Gastroesophageal sphincter (tissue), 4 donors: ENCODE measurements at places on chromosomes 3 and 15.

GRCh38 chr3:150255826-150256225 is 152.3 kb upstream of the TSC22D2 start:
- H3K27ac ChIP-seq, result peak overlapping the region; percentile 25
- no peaks in the 10 kb centered on the region for H3K27me3 ChIP-seq
- H3K36me3 ChIP-seq, result no peaks in the 10 kb centered on the region
- no peak for ATAC-seq
- H3K4me3 ChIP-seq, result no peak overlapping the region

GRCh38 chr15:70061696-70062270 is 35.9 kb downstream of the TLE3 start:
- no peak overlapping the region for H3K4me3 ChIP-seq
- no peaks in the 10 kb centered on the region for H3K27me3 ChIP-seq
- no peak overlapping the region for H3K27ac ChIP-seq
- ATAC-seq, result no peak
- peaks cover 7% of the 10 kb centered on the region for H3K4me1 ChIP-seq
- peaks cover 85% of the 10 kb centered on the region for H3K36me3 ChIP-seq

DNA sequence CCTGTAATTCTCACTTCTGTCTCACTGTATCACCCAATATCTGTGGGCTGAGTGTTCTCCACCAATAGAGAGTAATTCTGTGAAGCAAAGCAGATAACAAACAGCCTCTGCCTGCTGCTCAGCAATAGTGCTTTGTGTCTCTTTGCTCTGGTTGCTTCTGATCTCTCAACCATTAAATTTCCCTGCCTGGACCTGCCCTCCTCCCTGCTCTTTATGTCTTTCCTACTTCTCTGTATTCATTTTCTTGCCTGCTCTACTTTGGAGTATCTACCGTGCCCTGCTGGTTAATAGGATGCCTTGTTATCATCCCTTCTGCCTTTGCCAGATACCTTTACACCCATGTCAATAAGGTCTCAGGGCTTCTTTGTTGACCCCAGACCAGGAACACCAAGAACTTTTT is 102.9 kb upstream of the CGNL1 start:
- no peaks in the 10 kb centered on the region for H3K4me1 ChIP-seq
- peaks cover 63% of the 10 kb centered on the region for H3K36me3 ChIP-seq
- no peaks in the 10 kb centered on the region for H3K27me3 ChIP-seq
- no peak for ATAC-seq
- H3K4me3 ChIP-seq, result no peak overlapping the region
- no peak overlapping the region for H3K27ac ChIP-seq

DNA sequence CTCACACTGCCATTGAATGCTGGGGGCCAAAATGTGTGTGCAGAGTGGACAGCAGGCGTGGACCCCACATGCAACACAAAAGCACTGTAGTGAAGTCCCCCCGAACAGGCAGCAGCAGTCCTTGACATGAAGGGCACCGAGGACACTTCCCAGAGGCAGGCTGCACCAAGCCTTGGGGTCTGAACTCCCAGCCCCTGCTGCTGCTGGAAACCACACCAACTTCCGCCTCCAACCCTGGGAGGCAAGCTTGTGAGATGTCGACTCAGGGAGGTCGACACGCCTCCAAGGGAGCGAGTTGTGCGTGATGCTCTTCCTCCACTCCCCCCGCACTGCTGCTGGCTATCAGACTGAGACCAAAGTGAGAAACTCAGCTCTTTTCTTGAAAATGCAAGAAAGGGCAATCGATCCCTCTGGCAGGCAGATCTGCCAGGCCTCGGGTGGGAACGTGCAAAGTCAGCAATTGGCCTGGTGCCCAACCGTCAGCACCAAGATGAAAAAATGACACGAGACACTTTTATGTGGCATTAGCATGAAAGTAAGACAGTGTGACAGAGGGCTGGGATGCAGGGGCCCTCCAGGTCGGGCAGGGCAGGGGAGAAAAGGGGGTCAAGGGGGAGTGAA is 43.6 kb downstream of the WHAMM start:
- H3K27me3 ChIP-seq, result no peaks in the 10 kb centered on the region
- H3K36me3 ChIP-seq, result no peaks in the 10 kb centered on the region
- no peak overlapping the region for H3K27ac ChIP-seq
- ATAC-seq, result no peak
- no peaks in the 10 kb centered on the region for H3K4me1 ChIP-seq
- no peak overlapping the region for H3K4me3 ChIP-seq

- H3K36me3 ChIP-seq, result peaks cover 60% of the 10 kb centered on the region
- ATAC-seq, result no peak
- H3K27ac ChIP-seq, result peak overlapping the region; percentile 82
- H3K4me3 ChIP-seq, result no peak overlapping the region
- peaks cover 6% of the 10 kb centered on the region for H3K4me1 ChIP-seq
Measured at GRCh38 chr15:89121414-89121813, 33.2 kb downstream of the ABHD2 start.

DNA sequence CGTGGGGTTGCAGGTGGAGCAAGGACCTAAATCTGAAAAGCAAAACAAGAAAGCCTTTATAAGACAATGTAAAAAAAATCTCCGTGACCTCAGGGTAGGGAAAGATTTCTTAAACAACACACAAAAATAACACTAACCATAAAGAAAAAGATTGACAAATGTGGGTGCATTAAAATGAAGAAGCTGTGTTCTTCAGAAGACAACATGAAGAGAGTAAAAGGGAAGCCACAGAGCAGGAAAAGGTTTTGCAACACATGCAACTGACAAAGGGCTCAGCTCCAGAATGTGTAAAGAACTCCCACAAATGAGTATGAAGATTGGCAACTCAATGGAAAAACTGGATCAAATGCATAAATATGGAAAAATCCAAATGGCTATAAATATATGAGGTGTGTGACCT is 74.2 kb downstream of the MAGEF1 start:
- no peak overlapping the region for H3K4me3 ChIP-seq
- H3K27me3 ChIP-seq, result peaks cover 25% of the 10 kb centered on the region
- H3K4me1 ChIP-seq, result no peaks in the 10 kb centered on the region
- ATAC-seq, result no peak

DNA sequence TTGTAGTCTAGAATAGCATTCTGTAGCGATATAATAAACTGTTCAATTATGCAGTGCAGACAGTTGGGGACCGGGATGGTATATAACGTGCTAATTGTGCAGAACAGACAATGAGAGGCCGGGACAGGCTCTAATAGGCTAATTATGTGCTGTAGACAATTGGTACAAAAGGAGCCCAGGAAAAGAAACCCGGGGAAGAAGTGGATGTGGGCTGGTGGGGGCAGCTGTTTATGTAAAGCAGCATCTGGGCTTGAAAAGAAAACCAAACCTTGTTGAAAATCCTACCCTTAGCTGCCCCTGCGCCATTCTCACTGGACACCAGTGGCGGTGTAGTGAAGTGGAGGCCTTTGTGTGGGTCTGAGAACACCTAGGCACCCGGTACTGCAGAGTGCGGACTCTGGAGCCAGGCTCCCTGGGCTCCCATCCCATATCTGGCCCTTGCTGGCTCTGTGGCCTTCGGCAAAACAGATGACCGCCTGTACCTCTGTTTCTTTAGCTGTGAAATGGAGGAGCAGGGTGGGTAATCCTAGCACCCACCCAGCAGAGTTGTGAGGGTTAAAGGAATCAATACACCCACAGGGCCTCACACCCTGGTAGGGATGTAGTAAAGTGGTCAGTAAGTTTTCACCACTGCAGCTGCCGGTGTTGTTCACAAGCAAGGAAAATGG is 51.5 kb downstream of the CMTM6 start:
- no peak overlapping the region for H3K4me3 ChIP-seq
- peaks cover 8% of the 10 kb centered on the region for H3K36me3 ChIP-seq
- peaks cover 5% of the 10 kb centered on the region for H3K4me1 ChIP-seq
- ATAC-seq, result no peak
- H3K27me3 ChIP-seq, result no peaks in the 10 kb centered on the region

- no peak overlapping the region for H3K4me3 ChIP-seq
- H3K36me3 ChIP-seq, result no peaks in the 10 kb centered on the region
- H3K27me3 ChIP-seq, result no peaks in the 10 kb centered on the region
- no peak for ATAC-seq
- H3K4me1 ChIP-seq, result peaks cover 42% of the 10 kb centered on the region
Measured at GRCh38 chr3:40878464-40878905, 320.8 kb upstream of the CTNNB1 start.

- no peak overlapping the region for H3K27ac ChIP-seq
- peaks cover 51% of the 10 kb centered on the region for H3K27me3 ChIP-seq
- no peaks in the 10 kb centered on the region for H3K36me3 ChIP-seq
- H3K4me3 ChIP-seq, result no peak overlapping the region
Measured at GRCh38 chr3:46372492-46373359, 2.0 kb downstream of the CCR5 start.

DNA sequence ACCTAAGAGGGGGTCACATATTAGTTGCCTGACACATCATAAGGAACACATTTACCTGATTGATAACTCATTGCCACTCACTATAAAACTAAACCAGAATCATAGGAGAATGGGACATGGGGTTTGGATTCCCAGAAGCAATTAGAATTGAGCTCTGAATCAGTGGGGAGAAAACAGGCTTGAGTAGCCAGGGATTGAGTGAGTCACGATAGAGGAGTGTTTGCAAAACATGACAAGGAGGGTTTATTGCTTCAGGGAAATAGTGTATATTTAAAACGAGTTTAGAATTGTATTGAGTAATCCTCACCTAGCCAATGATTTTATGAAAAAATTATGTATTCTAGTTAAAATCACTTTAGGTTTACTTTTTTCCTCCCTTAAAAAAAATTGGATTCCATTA is 101.1 kb upstream of the THRB start:
- no peaks in the 10 kb centered on the region for H3K27me3 ChIP-seq
- peaks cover 24% of the 10 kb centered on the region for H3K4me1 ChIP-seq
- H3K4me3 ChIP-seq, result no peak overlapping the region
- ATAC-seq, result no peak
